ENCODE measurements at places on chromosomes 7 and 10.
A peak's percentile ranks its signal among the peaks of the same experiment; 100 is the strongest.

- peak; percentile 48 for DNase-seq
Observed at GRCh38 chr10:60536529-60537114, 146.9 kb upstream of the ANK3 start.

DNA sequence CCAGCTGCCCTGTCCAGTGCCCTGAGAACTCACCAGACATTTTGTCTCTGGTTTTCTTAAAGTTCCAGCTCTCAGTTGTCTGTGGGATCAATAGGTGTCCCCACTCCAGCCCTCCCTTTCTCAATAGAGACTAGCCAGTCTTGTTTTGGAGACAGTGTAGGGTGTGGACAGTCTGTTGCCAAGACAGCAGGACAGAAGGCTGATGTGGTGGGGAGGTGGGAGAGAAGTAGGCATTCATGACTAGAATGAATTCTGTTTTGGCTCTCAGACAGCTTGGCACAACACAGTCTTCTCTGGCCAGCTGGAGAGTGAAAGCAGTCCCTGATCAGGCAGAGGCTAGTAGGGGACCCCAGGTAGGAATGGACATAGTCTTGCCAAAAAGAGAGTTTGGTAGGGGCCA lies 467.0 kb upstream of the PODXL start:
- no peak for DNase-seq

DNA sequence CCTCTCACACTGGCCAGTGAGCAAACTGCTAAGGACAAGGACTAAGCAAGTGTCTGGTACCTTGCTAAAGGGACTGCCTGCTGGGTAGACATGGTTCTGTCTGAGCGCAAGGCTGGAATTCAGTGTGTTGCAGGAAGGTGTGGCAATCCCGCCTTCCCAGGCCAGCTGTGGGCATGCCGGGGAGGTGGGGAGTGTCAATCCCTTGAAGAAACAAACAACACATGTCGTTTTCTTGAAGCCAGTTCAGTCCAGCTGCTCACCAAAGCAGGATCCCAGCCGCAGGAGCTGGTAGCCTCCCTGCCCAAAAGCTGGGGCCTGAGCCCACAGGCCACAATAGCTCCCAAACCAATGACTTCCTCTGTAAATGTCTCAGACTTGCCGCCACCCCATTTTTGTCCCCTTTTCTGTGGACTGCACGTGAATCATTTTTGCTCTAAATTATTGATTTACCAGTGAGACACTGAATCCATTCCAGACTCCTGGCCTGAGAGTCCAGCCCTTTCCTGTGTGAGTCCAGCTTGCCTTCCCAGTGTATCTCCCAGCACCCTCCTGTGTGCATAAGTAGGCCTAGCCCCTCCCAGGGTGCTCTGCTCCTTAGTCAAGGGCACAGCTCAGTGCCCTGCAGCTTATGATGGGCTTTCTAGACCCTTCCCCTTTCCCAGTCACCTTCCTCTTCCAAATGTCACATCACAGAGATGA lies 166.8 kb downstream of the RGS10 start:
- DNase-seq, result no peak

DNA sequence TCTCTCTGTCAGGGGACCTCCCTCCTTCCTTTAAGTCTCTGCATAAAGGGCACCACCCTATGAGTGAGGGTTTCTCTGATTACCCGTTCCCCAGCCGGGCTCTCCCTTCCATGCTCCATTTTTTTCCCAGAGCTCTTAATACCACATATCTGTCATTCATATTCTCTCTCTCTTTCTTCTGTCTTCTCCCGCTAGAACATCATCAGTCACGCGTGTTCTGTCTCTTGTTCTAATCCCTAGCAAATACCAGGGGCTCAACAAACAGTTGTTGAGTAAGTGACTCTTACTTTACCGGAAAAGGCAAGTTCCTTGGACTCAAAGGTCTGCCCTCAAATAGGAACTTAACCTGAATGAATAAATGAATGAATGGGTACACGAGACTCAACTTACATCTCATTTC lies 68.5 kb downstream of the RSU1 start:
- no peak for DNase-seq

DNA sequence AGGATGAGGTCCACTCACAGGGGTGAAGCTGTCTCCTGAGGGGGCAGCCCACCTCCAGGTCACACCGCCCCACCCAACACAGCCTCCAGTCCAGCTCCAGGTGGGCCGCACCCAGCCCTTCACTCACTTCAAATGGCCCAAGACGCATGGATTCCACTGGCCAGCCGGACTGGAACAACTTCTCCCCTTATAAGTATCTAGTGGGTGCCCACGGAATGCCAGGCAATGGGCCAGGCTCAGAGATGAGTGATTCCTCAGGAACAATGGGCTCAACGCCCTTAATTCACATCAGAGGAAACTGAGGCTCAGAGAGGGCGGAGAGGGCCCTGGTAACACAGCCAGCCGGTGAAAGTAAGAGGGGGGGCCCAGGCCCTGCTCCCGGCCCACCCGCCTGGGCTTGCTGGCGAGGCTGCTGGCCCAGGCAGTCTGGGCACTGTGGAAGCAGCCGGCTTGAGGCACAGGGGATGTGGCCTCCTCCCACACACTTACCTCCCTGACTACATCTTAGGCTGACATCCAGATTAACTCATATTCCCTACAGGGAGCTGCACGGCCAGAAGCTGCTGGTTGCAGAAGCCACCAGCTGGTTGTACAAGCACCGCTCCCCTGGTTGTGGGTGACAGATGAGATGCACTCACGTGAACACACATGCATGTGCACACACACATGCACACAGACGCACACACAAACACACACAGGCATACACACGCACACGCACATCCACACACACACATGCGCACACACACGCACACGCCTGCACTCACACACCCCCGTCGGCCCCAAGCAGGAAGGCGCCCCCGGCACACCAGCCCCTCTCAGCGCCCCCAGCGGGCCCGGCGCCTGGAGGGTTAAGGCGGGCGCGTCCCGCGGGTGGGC lies 1.0 kb upstream of the FAM20C start:
- DNase-seq, result peak; percentile 10

GRCh38 chr7:141013345-141013715 lies 1.4 kb downstream of the MRPS33 start:
- no peak for DNase-seq
